Mucosa of descending colon (tissue), 3 donors: ENCODE measurements at places on chromosomes 16 and 17. TPM values are rescaled to one million over a fixed set of nuclear protein-coding genes. Genes with fewer than 3 reads are reported as not detected.

DNA sequence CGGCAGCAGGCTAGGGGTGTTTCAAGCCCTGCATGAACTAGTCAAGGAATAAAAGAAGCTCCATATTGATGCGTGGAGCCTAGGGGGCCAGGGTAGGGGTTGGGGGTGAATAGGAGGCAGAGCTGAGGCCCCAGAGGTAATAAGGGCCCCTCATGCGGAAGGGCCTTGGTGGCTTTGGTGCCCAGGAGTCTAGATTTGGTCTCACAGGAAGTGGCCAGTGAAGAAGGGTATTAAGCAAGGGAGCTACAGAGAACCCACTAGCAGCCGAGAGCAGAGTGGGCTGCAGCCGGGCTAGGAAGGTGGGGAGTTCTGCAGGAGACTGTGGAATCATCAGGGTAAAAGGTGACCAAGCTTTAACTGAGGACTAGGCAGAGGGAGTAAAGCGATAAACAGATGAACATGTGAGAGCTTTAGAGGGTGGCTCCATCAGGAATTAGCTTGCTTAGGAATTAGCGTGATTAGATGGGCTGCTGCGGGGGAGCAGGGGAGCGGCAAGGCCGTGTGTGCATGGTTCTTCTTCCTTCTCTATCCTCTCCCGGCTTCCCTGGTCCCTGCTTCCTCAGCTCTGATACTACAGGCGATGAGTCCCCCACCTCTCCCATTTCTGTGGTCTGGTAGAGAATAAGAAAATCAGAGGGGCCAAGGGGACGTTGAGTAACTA lies 9.8 kb downstream of the GNGT2 start:
- no peak for DNase-seq

DNA sequence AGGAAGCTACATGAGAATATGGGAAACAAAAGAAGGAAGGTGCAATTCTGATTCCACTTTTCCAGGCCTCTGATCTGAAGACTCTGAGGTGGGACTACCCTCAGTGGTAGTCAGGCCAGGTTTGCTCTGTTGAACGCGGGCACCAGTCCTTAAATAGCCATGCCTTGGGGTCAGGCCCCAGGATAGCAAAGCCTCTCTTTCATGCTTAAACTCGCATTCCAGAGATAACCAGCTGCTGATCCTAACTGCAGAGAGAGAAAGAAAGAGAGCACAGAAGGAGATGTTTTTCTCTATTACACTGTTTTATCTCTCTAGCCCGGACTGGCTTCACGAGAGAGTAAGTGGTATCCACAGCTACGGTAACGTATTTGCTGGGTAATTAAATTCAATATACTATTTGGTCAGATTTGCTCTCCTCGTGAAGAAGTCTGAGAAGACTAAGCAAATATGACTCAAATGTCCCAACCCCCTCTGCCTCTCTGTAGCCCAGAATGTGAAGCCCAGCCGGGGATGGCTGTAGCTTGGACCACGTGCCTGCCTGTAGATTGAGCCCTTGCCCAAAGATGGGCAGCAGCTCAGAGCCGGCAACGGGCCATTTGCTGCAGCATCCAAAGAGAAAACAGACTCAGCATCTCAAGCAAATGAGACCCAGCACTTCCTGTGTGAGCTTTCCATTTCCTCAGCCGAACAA lies 122.2 kb downstream of the SMG6 start:
- DNase-seq: peak; percentile 59

DNA sequence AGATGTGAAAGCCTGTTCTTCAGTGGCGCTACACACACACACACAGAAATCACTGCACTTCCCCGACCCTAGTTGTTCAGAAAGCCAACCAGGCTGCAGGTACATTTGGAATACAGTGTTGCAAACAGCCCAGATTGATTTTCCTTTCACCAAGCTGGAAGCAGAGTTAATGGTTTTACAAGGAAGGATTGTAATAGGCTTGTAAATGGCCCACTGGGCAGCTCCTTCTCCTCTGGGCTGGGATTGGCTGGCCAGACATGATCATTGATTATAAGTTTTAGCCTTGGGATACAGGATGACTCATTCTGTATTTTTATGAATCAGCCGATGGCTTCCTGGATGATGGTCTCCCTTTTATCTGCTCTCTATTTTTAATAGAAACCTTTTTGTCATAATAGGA lies 2.5 kb downstream of the VAT1L start:
- DNase-seq: no peak

- no peak for DNase-seq
Observed at GRCh38 chr17:29180788-29181160, 576 bp upstream of the MYO18A start.

DNA sequence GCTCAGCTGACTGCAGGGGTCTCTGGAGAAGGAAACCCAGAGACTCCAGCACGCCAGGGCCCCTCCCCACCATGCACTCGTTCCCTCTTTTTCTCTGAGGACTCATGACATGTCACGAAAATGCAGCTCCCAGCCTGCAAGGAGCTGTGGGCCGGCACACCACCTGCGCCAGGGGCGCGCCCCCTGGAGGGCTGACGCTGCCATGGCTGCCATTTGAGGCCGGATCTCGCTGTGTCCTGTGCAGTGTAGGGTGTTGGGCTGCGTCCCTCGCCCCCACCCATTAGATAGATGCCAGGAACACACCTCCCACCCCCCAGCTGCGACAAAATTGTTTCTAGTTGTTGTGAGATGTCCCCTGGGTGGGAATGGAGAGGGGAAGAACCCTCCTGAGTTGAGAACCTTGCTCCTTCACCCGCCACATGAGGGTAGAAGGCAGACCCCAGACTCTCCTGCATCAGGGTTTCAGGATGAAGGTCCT lies 8.2 kb downstream of the SYNGR2 start:
- peak; percentile 90 for DNase-seq

- no peak for DNase-seq
Observed at GRCh38 chr17:2433696-2434095, 32.8 kb upstream of the MNT start.

GRCh38 chr16:71775949-71776348 lies 32.7 kb downstream of the AP1G1 start:
- DNase-seq: no peak

- no peak for DNase-seq
Observed at GRCh38 chr17:37488009-37488604, 1.6 kb upstream of the DUSP14 start.

DNA sequence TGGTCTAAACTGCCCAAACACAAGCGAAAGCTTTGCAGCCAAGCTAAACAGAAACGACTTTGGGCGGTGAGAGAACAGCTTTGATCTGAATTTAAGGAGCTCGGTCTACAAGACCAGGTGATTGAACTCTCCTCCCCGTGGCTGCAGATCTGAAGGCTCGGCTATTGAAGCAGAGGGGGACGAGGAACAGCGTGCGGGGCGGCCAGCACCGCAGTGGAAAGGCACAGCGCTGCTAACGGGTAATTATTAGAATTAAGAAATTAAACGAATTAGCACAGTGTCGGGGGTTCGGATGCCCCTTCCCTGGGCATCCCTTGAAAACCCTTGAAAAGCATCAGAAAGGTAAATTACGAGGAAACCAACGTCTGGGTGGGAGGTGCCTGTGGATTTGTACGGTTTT lies 431 bp downstream of the TEKT3 start:
- DNase-seq: no peak

- no peak for DNase-seq
Observed at GRCh38 chr17:32783602-32784001, 93.3 kb downstream of the MYO1D start.

GRCh38 chr17:2388683-2389055 lies 12.2 kb downstream of the MNT start:
- DNase-seq: no peak

GRCh38 chr17:70102531-70102930 lies 27.5 kb downstream of the KCNJ16 start:
- DNase-seq: no peak

DNA sequence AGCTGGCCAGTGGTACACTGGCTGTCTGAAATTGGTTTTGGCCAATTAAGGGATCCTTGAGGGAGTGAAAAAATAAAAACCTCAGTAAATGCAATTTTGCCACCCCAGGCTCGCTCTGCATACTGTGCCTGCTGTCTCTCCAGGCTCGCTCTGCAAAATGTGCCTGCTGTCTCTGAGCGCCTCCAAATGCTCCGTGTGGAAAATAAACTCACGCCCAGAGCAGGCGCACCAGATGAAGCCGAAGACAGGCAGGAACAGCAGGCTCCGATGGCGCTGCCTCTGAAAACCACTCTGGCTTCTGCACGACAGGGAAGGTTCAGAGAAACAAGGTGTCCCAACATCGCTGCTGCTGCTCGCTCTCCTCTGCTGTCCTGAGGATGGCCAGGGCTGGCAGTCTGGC lies 29.1 kb downstream of the SNN start:
- DNase-seq: no peak

DNA sequence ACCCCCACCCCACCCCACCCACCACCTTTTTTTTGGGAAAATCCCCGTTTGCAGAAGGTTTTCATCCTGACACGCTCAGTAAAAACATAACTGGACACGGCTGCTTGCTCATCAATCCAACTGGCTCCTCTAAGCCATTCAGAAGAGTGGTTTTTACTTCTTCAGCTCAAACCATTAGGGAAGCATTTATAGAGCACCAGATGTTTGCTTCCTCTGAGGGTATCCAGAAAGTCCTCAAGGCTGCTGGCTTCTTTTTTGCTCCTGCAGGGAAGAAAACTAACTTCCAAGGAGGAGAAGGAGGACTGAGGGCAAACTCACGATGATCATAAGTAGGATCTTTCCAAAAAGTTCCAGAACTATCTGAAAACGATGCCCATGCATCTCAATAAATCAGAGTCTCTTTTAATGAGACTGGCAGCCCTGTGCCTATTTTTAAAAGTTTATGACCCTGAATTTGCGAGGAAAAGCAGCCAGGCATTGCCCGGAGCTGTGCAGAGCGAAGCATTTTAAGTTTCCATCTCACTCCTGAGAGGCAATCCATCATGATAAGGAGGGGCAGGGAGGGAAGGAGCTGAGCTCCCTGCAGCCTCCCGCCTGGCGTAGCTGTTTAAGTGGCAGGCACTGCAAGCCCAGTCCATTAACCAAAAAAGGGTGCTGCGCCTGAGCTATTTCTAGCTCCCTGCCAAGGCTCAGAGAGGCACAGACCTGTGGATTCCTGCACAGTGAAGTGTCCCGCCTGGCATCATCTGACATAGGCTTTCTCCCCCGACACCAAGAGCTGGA lies 146.3 kb upstream of the FOXF1 start:
- DNase-seq: no peak

DNA sequence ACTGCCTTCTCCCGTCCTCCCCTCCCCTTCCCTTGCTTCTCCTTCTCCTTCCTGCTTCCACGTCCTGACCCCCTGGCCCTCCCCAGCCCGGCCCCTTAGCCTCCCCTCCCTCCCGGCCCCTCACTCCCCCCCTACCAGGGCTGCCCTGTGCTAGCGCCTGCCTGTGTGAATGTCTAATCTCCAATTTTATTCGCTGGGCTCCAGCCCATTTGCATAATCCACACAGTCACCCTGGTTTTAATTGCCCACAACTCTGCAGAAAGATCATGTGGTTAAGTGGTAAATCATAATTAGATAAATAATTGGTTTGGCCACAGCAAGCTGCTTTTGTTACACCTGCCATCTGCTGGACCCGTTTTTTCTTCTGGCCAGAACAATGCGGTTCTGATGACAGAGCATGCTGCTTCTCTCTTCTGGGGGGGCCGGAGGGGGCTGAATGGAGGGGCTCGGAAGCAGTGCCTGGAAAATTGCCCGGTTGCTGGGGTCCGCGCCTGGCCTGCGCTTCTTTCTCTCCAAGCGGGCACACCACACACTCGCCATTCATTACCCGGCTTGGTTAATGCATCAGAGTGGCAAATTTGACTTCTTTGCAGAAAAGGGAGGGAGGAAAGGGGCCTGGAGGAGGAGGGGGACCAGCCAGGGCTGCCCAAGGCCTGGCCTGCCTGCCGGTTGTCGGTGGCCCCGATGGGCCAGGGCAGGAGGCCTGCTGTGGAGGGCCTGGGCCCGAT lies 19.5 kb upstream of the GSE1 start:
- DNase-seq: no peak

DNA sequence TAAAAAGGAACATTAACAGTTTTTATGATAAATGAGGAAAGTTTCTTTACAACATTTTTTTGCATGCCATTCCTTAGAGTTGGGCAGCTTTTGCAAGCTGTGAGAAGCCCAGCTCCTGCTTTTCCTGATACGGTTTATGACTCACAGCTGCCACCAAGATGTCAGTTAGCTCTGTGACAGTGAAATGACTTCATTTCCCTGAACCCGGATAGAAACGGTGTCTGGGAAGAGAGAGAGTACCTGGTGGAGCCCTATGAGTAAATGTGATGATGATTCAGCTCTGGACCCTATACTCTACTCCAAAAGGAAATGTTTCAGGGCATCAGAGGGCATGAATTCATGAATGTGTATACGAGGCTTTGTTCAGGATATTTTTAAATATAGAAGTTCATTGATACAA lies 366.3 kb upstream of the HSBP1 start:
- no peak for DNase-seq

- DNase-seq: no peak
Observed at GRCh38 chr17:44067545-44067940, 1.1 kb upstream of the LSM12 start.

GRCh38 chr17:61656721-61657217 lies 65.8 kb upstream of the NACA2 start:
- DNase-seq: no peak

- DNase-seq: no peak
Observed at GRCh38 chr16:66950437-66950836, 10.6 kb upstream of the CES3 start.

GRCh38 chr17:50641357-50641756 lies 6.7 kb downstream of the ABCC3 start:
- no peak for DNase-seq

DNA sequence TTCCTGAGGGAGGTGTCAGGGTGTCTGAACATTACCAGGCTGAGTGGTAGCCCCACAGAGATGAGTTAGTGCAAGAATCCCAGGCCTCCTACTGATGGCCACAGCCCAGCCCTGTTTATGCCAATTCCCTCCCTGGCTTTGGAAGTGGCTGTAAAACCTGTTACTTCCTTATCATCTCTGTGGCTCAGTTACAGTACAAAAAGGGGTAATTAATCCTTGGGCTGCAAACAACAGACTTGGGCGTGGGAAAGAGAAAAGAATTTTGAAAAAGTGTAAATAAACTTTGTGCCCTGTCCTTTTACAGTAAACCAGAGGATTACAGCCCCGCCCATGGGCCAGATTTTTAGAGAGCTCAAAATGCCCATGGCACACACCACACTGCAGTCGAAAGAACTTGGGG lies 73.1 kb upstream of the AXIN2 start:
- peak; percentile 73 for DNase-seq

- DNase-seq: peak; percentile 59
Observed at GRCh38 chr17:10738521-10739258, 8.9 kb upstream of the TMEM220 start.

DNA sequence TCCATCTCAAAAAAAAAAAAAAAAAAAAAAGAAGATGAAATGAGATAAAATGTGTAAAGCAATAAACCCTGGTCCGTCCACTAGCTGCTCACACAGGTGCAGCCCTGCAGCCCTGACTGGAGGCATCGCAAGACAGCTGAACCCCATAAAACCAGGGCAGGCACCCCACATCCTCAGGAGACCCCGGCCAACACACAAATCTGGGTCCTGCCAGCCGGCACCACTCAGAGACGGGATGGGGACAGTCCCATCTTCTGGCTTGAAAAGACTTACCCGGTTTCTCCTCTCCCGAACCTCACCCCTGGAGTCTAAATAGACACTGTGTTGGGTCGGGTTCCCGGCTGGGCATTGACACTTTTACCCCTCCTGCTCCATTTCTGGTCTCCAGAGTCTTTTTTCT lies 52.7 kb upstream of the TNRC6C start:
- no peak for DNase-seq

- DNase-seq: no peak
Observed at GRCh38 chr17:34412534-34412933, 49.5 kb upstream of the CCL1 start.

The COX6A2 gene
- 0.80 TPM for total RNA-seq

The TMC5 gene
- total RNA-seq: 73.4 TPM

The PLEKHM1 gene
- total RNA-seq: 68.7 TPM

The GPR139 gene
- not detected for total RNA-seq

The TMEM204 gene
- 10.3 TPM for total RNA-seq

The CTRB1 gene
- 0.76 TPM for total RNA-seq
